T-helper 17 cell (primary cell): ENCODE measurements at places on chromosomes 12 and 14. TPM values are rescaled to one million over a fixed set of nuclear protein-coding genes. Genes with fewer than 3 reads are reported as not detected.

DNA sequence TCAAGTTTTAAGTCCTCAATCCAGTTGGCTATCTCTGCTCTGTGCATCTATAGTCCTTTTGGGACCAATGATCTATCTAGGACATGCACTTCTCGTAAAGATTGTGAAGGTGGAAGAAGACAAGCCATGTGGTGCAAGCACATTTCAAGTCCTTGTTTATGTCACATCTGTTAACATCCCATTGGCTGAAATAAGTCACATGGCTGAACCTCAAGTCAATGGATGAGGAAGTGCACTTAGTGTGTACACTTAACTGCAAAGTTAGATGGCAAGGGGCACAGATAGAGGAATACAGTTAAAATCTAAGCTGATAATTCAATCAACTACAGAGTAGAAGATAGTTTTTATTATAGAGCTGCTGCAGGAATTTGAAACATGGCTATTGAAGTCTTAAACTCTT lies 362.8 kb upstream of the TBX3 start:
- no peak for DNase-seq
- H3K27ac ChIP-seq: no peak overlapping the region
- H3K4me3 ChIP-seq: no peak overlapping the region
- H3K36me3 ChIP-seq: no peaks in the 10 kb centered on the region
- H3K27me3 ChIP-seq: no peaks in the 10 kb centered on the region

Gene MLF2
- total RNA-seq: 104 TPM

DNA sequence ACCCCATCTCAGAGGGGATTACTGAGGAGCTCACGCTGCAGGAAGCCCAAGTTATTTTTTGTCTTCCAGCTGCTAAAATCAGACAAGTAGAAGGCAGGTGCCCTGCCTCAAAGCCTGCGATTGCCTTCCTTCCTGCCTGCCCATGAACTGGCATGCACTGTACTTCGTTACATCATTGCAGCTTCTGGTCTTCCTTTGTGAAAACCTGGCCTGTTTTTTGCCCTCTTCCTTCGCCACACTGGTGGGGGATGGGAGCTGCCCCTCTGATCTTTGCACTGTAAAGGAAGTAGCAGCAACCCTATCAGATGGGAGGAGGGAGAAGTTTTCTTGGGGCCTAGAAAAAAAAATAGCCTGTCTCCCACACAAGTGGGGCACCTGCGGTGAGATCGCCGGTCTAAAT lies 1098.7 kb downstream of the BCL11B start:
- H3K27ac ChIP-seq: peak overlapping the region; percentile 100
- no peaks in the 10 kb centered on the region for H3K27me3 ChIP-seq
- no peaks in the 10 kb centered on the region for H3K36me3 ChIP-seq
- DNase-seq: peak; percentile 46

GRCh38 chr14:105865266-105865903 lies 339.0 kb downstream of the TMEM121 start:
- H3K36me3 ChIP-seq: no peaks in the 10 kb centered on the region
- DNase-seq: no peak

- peaks cover 6% of the 10 kb centered on the region for H3K27me3 ChIP-seq
- H3K36me3 ChIP-seq: no peaks in the 10 kb centered on the region
- no peak overlapping the region for H3K27ac ChIP-seq
- DNase-seq: no peak
- peaks cover 16% of the 10 kb centered on the region for H3K4me1 ChIP-seq
Observed at GRCh38 chr14:74934476-74935359, 11.7 kb upstream of the RPS6KL1 start.

GRCh38 chr12:68675101-68675842 lies 11.5 kb upstream of the NUP107 start:
- no peaks in the 10 kb centered on the region for H3K27me3 ChIP-seq
- peak; percentile 32 for DNase-seq

GRCh38 chr12:53751336-53752191 lies at the start of gene CISTR:
CISTR (minus strand) TSS chr12:53751979.
- peaks cover 17% of the 10 kb centered on the region for H3K4me1 ChIP-seq
- no peak for DNase-seq
- no peak within 1 kb of the TSS for H3K27ac ChIP-seq
- H3K36me3 ChIP-seq: peaks cover 2% of the 10 kb centered on the region

DNA sequence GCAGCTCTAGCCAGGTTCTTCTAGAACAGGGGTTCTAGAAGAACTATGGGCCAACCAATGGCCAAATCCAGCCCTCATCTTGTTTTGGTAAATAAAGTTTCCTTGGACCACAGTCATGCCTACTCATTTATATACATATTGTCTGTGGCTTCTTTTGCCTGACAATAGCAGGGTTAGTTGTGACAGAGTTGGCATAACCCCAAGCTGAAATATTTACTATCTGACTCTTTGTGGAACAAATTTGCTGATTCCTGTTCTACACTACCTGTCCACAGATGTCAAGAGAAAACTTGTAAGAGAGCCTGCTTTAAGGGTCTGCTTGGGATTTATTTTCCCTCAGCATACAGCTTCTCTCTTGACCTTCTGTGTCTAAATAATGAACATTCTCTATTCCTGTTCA lies 289.0 kb downstream of the KSR2 start:
- peaks cover 8% of the 10 kb centered on the region for H3K27me3 ChIP-seq
- DNase-seq: no peak
- no peak overlapping the region for H3K27ac ChIP-seq
- no peak overlapping the region for H3K4me3 ChIP-seq
- H3K36me3 ChIP-seq: no peaks in the 10 kb centered on the region
